ENCODE measurements at places on chromosomes 1 and 21.

- no peak for DNase-seq
Measured at GRCh38 chr1:160808289-160808688, 12.3 kb downstream of the LY9 start.

GRCh38 chr1:160083968-160084770 lies 2.8 kb downstream of the KCNJ9 start:
- DNase-seq = no peak

GRCh38 chr1:13764588-13765332 lies 64.8 kb downstream of the PRDM2 start:
- DNase-seq = no peak

GRCh38 chr1:210565306-210565705 lies 236.6 kb downstream of the HHAT start:
- DNase-seq = no peak

GRCh38 chr1:230067419-230067870 lies 407 bp downstream of the GALNT2 start:
- peak; percentile 63 for DNase-seq

- DNase-seq = peak; percentile 72
Measured at GRCh38 chr1:58739856-58740466, 40.1 kb upstream of the MYSM1 start.

Data from NCI-H1417 (cell line).